H4 (cell line): ENCODE measurements at places on chromosomes 4 and X. TPM values are rescaled to one million over a fixed set of nuclear protein-coding genes. Genes with fewer than 3 reads are reported as not detected.

GRCh38 chrX:7779644-7780043 lies 63.3 kb upstream of the VCX start:
- DNase-seq: no peak

DNA sequence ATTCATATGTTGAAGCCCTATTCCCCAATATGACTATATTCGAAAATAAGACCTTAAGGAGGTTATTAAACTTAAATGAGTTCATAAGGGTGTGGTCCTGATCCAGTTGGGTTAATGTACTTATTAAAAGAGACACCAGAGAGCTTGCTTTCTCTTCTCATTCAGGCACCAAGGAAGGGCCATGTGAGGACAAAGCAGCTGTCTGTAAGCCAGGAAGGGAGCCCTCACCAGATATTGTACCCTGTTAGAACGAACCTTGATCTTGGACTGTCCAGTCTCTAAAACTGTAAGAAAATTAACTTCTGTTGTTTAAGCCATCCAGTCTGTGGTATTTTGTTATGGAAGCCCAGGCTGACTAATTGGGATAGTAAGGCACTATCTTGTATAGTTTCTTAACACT lies 9.1 kb upstream of the YTHDC1 start:
- no peak for DNase-seq

PAGE2B gene
- not detected in 2 replicates for total RNA-seq

FGA gene
- not detected in 2 replicates for total RNA-seq

FGFRL1 gene
- 63.1 and 66.9 TPM in 2 replicates for total RNA-seq
